Fibroblast of upper back skin (primary cell): ENCODE measurements at places on chromosomes 3 and 15.

DNA sequence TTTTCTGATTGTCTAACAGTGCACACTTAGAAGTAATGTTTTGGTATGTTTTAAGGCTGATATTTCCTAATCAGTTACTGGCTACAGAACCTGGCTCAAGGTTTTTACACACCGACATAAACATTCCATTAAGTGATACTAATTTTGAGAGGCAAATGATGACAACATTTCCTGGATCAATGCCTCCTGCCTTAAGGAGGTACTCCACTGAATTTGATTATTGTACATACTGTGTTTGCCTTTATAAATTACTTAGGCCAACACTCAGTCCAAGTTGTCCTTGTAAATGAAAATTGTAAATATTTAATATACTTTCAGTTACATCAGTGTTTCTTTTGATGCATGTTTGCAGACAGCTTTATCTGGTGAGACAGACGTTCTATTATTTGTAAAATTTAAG is 24.2 kb upstream of the LXN start:
- DNase-seq, result peak; percentile 53

- DNase-seq, result no peak
Measured at GRCh38 chr15:72797338-72797689, 13.8 kb upstream of the ADPGK start.

- DNase-seq, result no peak
Measured at GRCh38 chr3:183180110-183180783, 17.7 kb upstream of the LAMP3 start.

DNA sequence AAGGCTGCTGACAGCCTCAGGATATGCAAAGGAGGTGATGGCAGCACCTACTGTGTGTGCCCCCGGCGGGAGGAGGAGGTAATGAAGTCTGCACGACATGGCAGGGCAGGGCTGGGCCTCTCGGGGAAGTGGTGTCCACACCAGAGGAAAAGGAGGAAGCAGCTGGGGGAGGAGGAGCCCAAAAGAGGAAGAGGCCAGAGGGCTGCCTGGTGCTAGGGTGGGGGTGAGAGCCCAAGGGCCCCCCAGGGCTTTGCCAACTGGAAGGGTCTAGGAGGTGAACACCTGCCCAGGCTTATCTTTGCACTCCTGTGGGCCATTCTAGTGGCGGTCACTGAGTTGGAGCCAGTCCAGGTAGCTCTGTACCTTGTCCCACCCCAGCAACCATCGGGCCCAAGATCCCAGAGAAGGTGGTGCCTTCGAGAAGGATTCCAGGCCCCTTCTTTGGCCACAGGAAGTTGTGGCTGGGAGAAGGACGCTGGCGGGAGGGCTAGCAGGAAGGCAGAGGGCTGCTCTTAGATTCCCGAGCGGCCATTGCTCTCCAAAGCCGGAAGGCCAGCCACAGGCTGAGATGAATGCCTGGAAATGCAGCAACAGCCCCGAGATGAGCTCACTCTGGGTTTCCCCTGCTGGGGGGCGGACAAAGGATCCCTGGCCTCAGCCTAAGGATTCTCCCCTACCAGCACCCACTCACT is 7.0 kb downstream of the GNAI2 start:
- peak; percentile 31 for DNase-seq

GRCh38 chr3:194851254-194851653 is 165.6 kb downstream of the FAM43A start:
- DNase-seq, result no peak

DNA sequence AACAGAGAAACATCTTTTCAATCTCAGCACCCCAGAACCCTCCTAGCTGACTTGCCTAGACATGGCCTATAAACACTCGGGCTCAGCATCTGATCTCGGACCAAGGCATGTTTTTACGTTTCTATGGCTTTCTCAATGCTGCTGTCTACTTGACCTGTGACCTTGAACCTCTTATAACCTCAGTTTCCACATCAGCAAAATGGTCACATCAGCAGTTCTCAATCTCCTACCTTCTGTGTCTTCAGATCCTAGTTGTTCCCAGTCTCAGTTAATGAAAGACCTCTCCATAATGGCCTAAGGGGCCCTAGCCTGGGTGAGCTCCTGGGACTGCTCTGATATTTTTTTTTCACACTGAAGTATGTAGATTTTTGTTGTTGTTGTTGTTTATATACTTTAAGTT is 39.6 kb downstream of the SSUH2 start:
- DNase-seq, result no peak

- DNase-seq, result peak; percentile 37
Measured at GRCh38 chr15:36484038-36484778, 95.2 kb upstream of the CDIN1 start.

GRCh38 chr3:115806501-115806900 is 183.2 kb downstream of the GAP43 start:
- peak; percentile 40 for DNase-seq

- no peak for DNase-seq
Measured at GRCh38 chr3:126517986-126518778, 609 bp upstream of the UROC1 start.
